ENCODE measurements at places on chromosomes 5 and 9.

DNA sequence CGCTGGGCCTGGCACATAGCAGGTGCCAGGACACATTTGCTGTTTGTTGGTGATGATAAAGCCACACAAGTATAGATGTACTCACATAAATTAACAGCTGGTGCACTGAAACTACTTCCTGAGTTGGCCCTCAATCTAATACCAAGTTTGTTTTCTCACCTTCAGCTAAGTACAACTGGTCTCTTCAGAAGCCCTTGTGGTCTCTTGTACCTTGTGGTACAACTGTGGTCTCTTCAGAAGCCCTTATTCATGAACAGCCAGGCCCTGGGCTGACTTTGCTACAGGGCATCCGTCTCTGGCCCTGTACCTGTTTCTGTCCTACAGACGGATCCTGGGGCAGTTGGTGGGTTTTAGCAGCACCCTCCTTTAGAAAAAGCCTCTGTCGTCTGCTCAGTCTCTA is 81.5 kb downstream of the DAB2IP start:
- DNase-seq: no peak

- no peak for DNase-seq
These were observed 5.7 kb upstream of the SEC16A start for GRCh38 chr9:136488247-136489214.

- DNase-seq: no peak
These were observed 79.1 kb upstream of the ITGA2 start for GRCh38 chr5:52910071-52910470.

DNA sequence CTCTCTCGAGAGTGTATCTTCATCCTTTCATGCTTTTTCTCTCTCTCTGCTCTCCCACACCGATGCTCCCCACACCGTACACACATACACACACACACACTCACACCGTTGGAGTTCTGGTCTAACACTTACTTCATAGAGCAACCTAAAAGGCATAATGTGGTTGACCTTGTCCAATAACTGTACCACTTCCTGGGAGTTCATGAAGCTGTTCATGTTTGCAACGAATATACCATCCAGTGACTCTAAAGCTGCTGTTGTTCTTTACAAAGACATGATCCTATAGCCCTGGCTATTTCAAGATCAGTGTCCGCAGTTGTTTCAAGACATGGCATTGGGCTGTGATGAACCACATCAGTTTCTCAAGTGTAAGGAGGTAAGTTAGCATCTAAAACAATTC is 10.0 kb downstream of the MEF2C start:
- DNase-seq: no peak

GRCh38 chr9:113613815-113614413 is 150.4 kb downstream of the RGS3 start:
- DNase-seq: no peak

- DNase-seq: no peak
These were observed 721.0 kb upstream of the WWC1 start for GRCh38 chr5:167570431-167570830.

DNA sequence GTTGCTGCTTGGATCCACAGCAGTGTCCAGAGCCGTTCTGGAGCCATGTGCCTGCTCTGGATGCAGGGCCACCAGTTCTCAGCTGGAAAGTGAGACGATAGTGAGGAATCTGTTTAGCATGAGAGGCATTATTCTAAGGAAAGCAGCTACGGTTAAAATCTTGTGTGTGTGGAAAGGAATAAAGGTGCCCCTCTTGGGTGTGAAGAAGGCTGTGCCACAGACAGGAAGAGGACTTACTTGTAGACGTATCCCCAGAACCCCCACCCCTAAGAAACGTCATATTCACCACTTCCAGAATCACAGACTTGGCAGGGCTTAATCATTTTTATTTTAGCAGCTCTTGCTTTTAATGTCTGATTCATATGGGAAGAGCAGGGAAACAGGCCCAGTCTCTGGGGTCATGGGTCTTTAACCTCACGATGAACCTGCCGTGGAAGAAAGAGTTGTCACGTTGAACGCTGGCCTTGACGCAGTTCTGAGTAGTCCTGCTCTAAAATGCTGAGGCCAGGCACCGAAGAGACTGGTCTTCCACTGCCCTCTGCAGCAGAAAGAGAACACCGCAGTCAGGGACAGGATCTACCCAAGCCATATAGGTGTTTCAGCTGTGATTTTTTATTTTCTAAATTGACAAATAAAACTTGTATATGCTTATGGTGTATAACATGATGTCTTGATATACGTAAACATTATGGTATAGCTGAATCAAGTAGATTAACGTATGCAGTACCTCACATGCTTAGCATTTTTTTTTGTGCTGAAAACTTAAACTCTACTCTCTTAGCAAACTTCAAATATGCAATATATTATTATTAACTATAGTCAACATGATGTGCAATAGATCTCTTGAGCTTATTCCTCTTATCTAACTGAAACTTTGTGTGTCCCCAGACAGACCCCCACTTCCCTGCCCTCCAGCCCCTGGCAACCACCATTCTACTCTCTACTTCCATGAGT is 38.8 kb downstream of the CARTPT start:
- peak; percentile 44 for DNase-seq

GRCh38 chr9:488448-488847 is 273.8 kb downstream of the DOCK8 start:
- DNase-seq: no peak

GRCh38 chr5:154316223-154316935 is 125.8 kb downstream of the GALNT10 start:
- no peak for DNase-seq

DNA sequence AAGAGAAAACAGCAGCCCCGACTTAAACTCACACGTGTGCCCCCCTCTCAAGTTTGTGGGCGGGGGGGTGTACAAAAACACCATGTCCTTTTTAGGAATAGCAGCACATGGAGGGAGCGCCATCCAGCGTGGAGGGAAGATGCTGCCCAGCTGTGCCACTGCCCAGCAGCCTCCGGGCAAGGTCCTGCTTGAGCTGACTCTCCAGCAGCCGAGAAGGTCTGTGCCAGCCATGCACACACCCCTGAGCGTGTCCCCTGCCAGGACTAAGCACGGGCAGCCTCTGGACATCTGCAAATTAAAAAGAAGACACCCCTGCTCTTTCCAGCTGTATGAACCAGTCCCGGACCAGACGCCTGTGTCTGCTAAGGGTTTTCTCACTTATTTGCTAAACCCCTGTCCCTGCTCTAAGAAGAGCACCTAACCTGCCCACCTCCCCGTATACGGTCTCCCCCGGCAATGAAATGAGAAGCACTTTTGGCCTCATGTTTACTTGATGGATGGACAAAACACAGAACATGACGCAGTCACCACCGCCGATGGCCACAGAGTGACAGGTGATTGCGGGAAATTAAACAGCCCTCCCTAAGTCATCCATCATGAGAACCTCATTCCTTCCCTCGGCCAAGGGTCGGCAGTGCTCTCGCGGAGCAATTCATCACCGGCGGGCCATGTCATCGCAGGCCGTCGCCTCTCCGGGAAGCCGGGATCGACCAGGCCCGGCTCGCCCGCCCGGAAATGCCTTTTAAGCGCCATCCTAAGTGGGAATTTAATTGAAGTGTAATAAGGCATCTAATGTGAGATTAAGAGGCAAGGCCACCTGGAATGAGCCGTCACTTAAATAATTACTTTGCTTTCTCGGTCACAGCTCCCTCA is 96.9 kb downstream of the OLFM1 start:
- DNase-seq: no peak

DNA sequence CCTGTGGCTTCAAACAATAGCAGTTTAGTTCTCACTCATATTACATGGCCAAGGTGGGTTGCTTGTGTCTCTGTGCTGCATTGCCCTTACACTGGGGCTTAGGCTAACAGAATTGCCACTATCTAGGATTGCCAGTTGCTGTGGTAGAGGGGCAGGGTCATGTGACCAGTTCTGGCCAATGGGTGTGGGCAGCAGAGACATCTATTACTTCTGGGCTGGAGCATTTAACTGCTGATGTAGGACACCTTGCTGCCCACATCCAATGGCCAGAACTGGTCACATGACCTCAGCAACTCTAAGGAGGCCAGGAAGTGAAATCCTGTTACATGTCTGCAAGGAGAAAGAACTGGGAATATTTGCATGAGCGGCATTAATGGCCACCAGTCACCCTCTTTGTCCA is 199.3 kb downstream of the C9orf152 start:
- DNase-seq: no peak

GRCh38 chr5:24854350-24854749 is 209.6 kb upstream of the CDH10 start:
- no peak for DNase-seq

DNA sequence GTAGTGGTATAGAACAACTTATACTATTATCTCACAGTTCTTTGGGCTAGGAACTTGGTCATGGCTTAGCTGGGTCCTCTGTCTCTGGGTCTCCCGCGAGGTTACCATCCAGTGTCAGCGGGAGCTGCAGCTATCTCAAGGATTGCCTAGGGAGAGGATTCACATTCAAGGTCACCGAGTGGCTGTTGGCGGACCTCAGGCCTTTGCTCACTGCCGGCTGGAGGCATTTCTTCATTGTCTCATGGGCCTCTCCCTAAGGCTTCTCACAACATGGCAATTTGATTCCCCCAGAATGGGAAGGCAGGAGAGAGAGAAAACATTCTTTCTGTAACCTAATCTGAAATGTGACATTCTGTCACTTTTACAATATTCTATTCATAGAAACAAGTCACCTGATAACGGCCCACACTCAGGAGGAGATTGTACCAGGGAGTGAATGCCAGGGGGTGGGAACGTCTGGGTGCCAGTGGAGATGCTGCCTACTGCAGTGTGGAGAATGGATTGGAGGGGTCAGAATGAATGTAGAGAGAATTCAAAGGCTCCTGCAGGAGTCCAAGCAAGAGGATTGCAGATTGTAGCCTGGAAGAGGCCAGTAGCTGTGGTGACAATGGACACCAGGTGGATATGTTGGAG is 29.5 kb upstream of the ANKRD18A start:
- no peak for DNase-seq

DNA sequence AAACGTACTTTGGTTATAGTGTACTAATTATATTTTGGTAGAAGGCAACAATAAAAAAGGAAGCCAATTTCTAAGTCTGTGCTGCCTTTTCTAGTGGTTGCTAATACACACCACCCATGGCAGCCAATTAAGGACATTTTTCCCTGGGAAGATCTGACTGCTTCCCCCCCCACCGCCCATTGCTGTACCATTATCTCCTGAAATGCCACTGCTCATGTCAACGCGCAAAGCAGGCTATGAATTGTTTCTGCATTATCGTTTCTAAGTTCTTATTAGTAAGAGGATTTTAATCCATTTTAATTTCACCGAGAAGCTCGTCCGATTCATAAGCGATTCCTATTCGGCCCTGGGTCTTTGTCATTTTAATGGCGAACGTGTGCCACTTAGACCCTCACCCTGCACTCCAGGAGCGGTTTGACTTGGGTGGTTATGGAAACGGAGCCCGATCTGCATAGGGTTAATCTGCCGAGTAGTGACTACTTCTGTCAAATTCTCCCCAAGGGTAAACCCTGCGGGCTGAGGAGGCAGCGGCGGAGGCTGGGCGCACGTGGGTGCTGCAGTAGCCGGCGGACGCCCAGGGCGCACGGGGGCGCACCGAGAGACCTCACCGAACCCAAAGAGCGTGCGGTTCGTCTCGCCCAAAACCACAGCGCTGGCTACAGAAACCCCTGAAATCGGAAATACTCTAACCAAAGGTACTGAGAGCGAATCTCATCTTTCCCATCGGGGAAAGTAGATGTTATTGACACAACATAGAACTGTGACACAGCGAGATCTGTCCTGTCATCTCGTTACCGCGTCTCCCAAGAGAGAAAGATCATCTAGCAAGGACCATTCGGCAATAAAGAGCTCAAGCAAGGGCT is 55.8 kb upstream of the SHC3 start:
- DNase-seq: no peak

- DNase-seq: no peak
These were observed 286.3 kb downstream of the ADGRV1 start for GRCh38 chr5:90844931-90845330.

GRCh38 chr9:16458696-16459420 is 411.6 kb downstream of the BNC2 start:
- DNase-seq: peak; percentile 25

DNA sequence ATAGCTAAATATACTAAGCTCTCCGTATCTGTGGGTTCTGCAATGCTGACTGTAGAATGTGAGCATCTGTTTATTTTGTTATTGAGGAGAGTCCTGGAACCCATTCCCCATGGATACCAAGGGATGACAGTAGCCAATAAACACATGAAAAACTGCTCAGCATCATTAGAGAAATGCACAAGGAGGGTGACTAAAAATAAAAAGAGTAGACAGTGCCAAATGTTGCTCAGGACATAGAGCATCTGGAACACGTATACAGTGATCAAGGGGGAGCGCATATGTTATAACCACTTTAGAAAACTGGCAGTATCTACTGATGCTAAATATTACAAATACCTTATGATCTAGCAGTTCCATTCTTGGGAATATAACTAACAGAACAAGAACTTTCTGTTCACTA is 31.0 kb downstream of the MARCHF6 start:
- DNase-seq: no peak

DNA sequence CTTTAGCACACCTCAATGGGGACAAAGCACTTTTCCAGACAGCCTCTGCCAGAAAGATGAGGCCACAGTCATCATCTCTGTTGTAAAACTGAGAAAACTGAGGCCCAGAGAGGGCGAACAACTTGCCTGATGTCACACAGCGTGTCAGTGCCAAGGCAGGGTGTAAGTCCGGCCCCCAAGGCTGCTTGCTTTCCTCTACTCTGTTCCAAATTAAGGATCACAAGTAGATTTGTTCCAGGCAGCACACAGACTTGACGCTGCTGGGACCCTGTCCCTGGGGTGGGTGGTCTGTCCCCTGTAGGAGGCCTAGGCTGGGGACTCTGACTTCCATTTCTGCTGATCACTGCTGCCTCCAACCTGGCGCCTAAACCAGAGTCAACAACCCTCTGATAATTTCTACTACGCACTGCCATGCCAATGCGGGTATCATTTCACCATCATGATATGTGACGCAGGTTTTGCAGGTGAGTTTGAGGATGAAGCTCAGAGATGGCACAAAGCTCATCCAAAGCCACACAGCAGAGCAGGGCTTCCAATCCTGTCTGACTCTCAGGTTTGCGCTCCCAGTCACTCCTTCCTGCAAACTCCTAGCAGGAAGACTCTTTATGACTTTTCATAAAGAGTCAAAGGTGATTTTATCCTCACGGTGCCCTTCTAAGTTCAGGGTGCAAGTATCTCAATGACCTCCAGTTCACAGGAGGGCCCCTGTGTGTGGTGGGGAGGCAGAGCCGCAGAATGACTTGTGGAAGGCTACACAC is 13.5 kb upstream of the RALGDS start:
- no peak for DNase-seq

GRCh38 chr5:123279136-123279535 is 144.1 kb downstream of the CEP120 start:
- DNase-seq: no peak

- no peak for DNase-seq
These were observed 90.1 kb downstream of the THBS4 start for GRCh38 chr5:80125022-80125961.

DNA sequence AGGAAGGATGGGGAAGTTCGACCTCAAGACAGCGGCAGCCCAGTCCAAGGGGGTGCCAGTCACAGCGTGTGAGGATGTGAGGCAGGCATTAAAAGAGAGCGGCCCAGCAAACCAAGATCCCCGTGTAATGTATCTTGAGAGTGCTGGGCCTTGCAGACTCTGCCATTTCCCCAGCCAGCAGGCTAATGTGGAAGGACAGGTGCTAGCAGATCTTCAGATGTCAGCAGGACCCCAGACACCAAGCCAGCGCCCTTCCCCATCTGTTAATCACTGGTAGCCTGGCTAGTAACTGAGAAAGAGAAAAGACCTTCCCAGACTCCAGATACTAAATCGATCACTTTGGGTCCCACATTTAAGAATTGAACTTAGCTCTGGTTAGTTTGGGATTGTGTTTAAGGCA is 62.2 kb downstream of the NTRK2 start:
- no peak for DNase-seq

Measured in skeletal muscle cell (primary cell).